ENCODE measurements at places on chromosomes 16 and 17.
A peak's percentile ranks its signal among the peaks of the same experiment; 100 is the strongest.

GRCh38 chr17:76427501-76428231 is 25.3 kb downstream of the UBE2O start:
- peak; percentile 45 for DNase-seq

DNA sequence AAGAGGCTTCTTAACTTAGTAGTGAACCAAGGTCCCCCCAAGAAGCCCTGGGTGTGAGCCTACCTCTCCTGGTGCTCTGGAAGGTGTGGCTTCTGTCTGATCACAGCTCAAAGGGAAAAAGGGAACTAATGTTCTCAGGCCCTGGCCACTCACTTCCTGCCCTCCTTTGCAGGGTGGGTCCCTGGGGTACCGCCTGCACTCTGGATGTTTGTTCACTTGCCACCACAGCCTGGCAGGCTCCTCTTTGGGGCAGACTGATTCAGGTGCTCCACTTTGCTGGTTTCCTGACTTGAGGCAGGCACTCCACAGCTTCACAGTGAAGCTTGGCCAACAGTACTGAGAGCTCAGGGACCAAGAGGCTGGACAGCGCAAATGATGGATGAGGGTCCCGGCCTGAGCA is 5.9 kb upstream of the MYO15A start:
- no peak for DNase-seq

DNA sequence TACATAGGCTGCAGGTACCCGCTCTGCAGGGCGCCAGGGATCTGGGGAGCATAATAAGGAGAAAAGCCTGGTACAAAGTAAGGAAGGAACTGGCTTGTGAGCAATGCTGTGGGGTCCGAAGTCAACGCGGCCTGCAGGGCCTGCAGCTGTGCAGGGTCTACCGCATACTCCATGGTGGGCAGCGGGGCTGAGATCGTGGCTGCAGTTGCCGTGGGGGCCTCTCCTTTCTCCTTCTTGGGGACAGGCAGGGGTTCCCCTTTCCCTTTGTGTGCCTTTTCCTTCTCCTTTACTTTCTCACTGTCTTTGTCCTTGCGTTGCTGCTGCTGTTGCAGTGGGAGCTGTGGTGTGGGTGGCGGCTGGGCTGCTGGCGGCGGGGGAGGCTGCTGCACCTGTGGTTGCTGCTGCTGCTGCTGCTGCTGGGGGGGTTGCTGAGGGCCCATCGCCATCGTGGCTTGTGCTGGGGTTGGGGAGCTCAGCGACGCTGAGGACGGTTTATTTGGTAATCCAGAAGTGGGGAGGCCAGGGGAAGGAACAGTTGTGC is 259.6 kb downstream of the ZFHX3 start:
- DNase-seq, result no peak

GRCh38 chr17:51166987-51167931 is 1.0 kb downstream of the NME2 start:
- DNase-seq, result no peak

All from pulmonary artery endothelial cell (primary cell).